PC-9 (cell line): ENCODE measurements at places on chromosomes 2 and 18. TPM values are rescaled to one million over a fixed set of nuclear protein-coding genes. Genes with fewer than 3 reads are reported as not detected.

Gene TUBA4A
- total RNA-seq, result 118 and 157 TPM in 2 replicates

Gene POTEI
- not detected in 2 replicates for total RNA-seq

Gene CFAP65
- not detected in 2 replicates for total RNA-seq

Gene COL4A3
- 2.2 and 3.5 TPM in 2 replicates for total RNA-seq

DNA sequence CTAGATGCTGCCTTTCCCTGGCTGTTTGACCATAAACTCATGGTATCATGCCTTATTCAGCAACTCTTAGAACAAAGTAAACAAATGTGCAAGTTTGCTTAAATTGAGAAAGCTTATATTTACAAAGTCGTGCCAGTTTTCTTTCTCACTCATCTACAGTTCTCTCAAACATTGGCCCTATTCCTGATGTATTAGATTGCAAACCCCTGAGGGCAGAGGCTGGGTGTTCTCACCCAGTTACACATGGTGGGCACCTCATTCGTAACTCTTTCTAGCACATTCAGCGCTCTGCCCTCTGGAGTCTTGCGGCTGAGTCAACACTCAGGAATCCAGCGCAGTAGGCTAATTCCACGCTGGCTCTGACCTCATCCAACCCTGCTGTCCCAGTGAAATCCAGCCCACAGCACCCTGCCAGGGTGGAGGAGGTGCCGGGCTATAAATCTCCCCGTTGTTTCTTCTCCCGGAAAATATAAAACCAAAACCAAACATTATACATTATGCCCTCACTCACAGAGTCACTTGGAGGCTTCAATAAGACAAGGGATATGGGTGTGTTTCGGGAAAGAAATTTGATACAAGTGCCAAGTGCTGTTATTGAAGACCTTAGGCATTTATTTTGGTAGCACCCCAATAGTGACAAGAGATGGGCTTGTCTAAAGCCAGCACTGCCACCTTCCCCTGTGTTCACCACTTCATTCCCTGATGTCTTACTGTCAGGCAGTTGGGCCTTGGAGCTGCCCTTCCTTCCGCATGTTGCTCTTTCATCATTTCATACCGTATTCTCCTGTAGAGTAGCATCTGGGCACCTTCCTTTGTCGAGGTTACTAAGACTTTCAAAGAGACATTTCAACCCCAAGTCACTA is 287.4 kb downstream of the PRKCE start:
- no peaks in the 10 kb centered on the region for H3K36me3 ChIP-seq
- H3K27me3 ChIP-seq, result no peaks in the 10 kb centered on the region
- peak overlapping the region; percentile 76 for H3K27ac ChIP-seq
- peaks cover 56% of the 10 kb centered on the region for H3K4me1 ChIP-seq

DNA sequence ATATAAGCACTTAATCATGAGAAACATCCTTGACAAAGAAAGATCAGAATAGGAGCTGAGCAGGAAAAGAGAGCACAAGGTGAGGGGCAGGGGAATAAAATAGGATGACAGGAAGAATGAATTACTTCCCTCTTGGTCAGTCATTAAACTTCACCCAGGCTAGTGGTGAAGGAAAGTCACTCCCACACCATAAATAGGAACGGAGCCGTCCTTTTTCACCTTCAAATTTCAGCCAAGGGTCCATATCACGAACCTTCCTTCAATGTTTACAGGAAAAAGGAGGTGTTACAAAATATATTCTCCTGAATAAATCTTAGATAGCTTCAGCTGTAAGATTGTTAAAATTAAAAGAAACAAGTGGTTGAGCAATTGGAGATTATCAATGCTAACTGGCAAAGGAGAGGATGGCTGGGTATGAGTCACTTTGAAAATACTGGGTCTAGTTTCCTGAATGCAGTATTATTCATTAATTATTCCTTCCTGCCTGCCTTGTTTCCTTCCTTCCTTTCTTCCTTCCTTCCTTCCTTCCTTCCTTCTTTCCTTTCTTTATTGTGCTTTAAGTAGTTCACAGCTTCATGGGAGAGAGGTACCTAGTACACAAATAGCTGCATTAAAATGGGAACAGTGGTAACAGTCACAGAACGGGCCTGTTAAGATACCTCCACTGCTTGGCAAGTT is 292.3 kb upstream of the ID2 start:
- H3K27ac ChIP-seq, result no peak overlapping the region
- no peaks in the 10 kb centered on the region for H3K4me1 ChIP-seq
- H3K4me3 ChIP-seq, result no peak overlapping the region
- H3K27me3 ChIP-seq, result peaks cover 40% of the 10 kb centered on the region
